HT1080 (cell line): ENCODE measurements at places on chromosomes 5 and 9. TPM values are rescaled to one million over a fixed set of nuclear protein-coding genes. Genes with fewer than 3 reads are reported as not detected.

DNA sequence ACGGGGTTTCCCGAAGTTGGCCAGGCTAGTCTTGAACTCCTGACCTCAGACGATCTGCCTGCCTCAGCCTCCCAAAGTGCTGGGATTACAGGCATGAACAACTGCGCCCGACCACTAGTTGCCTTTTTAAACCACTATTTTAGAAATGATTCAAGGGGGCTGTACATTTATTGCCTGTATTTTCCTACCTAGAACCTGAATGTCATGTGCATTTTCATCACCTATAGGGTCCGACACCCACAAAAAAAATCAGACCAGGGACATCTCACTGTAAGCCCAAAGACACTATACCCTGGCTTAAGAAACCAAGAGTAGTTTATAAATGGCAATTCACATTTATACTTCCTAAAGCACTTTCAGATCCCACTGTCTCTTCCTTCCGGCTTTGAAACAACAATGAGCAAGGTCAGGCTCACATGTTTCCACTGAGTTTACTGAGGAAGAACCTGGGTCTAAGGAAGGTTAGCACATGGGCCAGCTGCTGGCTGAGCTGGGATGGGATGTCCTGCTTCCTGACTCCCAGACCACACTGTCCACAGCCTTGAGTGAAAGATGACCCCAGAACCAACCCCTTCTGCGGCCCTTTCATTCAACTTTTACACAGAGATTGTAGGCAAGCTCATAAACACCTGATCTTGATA lies 87.3 kb downstream of the SERINC5 start:
- DNase-seq: no peak

- no peak for DNase-seq
Observed at GRCh38 chr9:114098936-114099668, at the start of gene KIF12. TSS of gene KIF12 (minus strand) at chr9:114099292. CDS start at chr9:114099276, 16 bp downstream.

- no peak for DNase-seq
Observed at GRCh38 chr5:66333192-66333591, 189.1 kb downstream of the SREK1 start.

DNA sequence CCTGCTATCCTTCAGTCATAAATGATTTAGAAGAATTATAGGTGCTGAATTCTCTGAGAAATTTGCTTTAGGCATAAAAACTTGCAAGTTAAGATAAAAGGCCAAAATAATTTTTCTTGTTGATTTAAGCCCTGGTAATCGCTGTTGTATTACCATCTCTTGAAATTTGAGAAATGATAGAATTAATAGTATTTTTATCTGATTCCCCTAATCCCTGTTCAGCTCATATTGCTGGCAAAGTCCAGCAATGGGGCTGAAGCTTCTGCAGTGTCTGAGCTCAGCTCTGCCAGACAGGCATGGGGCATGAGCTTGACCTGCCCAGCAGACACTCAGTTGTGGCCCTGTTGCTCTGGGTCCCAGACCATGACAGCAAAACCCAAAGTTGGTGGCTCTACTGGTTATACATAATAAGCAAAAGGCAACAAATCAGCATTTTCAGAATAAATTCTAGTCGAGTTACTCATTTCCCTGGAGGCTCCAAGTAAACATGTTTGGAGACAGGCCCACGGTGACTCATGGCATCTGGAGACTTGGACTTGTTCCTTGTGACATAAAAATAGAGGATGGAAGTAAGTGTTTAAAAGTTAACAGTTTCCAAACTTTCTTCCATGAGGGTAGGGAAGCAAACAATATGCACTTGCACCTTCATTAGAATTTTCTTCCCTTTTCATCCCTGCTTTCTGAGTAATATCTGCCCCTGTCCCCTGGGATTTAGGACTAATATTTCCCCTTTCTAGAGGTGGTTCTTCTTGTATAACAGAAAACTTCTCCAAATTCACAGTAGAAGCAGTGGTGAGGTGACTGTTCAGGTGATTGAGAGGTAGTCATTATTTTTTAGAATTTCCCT lies 60.2 kb upstream of the SLC2A8 start:
- peak; percentile 92 for DNase-seq

DNA sequence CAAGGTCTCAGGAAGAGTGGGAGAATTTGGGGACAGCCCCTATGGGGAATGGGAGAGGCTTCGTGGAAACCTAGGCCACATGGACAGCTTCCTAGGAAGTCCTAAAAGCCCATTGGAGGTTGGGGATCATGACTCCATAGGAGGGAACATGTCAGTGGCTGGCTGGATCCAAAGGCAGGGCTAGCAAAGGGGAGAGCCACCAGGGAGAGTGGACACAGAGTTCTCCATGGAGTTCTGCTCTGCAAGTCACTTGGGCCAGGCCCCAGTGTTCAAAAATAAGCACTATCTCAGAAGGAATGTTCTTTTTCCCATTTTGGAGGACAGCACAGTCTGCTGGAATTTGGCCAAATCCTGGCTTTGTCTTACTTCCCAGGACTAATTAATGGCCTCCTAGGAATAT lies 140.6 kb upstream of the RAD23B start:
- DNase-seq: no peak

CDH10 gene
- 0.06 and 0.07 TPM in 2 replicates for total RNA-seq

GRCh38 chr5:142356349-142356715 lies 31.5 kb upstream of the SPRY4 start:
- no peak for DNase-seq

OMD gene
- not detected in 2 replicates for total RNA-seq

DNA sequence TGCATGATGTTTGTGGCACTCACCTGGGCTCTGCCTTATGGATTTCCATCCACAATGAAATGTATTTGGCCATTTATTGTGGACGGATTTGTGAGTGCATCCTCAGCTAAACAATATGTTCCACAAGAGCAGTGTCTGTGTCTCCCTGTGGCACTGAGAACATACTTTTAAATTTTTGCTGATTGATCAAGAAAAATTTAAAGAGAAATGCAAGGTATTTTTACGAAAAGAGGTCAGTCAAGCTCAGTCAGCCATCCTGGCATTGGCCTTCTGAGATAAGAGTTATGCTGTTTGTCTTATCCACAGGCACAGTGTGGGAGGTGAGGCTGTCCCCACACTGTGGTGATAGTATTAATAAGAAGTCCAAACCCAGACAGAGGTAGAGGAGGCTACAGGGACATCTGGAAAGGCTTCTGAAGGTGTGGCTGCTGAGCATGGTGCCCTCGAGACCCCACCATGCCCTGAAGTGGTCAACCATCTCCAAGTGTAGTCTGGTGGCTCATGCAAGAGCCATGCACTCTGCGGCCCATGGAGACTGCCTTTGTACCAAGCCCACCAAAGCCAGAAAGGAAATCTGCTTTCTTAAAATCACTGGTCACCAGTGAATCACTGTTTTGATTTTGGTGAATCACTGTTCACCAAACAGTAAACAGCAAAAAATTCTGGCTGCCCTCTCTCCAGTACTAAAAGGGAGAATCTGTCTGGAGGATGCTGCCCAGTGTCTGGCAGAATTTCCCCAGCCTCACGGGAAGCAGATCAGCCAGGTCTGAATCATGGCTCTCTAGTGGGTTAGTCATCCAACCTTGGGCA lies 28.8 kb downstream of the SPOCK1 start:
- peak; percentile 99 for DNase-seq

- no peak for DNase-seq
Observed at GRCh38 chr5:61397238-61397637, 65.2 kb downstream of the ZSWIM6 start.
